ENCODE measurements at places on chromosomes 11 and 22.

DNA sequence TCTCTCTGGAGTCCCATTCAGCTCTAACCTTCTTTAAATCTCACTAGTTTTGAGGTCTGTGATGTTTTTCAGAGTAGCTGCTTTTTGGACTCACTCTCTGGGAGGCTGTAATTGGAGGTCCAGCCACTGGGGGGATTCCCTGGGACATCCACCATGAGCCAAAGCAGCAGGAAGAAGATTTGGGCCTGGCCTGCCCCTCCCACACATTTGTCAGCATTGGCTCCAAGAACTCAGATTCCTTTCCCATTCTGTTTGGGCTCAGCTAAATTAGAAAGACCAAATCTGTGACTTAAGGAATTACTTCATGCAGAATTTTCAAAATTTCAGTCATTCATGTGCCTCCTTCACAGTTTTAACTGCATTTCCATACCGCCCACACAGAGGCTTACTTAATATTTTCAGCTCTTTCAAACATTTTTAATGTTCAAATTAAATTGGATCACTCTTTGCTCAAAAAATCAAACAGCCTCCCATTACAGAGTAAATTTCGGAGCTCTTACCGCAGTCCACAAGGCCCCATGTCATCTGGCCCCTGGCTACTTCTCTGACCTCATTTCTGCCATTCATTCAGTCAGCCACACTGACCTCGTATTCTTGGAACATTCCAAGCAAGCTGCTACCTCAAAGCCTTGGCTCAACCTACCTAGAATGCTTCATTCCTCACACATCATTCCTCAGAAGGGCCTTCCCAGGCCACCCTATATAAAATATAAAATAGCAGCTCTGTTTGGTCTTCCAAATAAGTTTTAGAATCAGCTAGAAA lies 54.5 kb upstream of the RRAS2 start:
- no peak for DNase-seq

DNA sequence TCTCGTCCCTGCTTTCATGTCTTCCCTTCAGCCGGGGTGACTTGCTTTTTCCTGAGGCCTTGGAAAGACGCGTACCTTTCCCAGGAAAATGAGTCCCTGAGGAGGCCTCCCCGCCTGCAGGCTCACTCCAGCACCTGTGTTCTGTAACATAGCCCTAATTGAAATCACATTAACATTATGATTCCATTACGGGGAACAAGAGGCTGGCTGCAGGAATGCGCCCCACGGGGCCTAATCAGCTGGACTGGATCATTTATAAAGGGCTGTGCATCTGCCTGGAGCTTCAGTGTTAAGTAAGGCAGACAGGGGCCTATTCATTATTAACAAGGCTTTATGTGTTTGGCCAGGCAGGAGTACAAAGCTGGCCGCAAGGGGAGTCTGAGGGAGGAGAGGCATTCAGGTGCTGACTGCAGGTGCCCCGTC lies 41.9 kb upstream of the TSPAN18 start:
- DNase-seq, result no peak

- no peak for DNase-seq
These were observed 92.5 kb downstream of the TMPRSS5 start for GRCh38 chr11:113613619-113614018.

DNA sequence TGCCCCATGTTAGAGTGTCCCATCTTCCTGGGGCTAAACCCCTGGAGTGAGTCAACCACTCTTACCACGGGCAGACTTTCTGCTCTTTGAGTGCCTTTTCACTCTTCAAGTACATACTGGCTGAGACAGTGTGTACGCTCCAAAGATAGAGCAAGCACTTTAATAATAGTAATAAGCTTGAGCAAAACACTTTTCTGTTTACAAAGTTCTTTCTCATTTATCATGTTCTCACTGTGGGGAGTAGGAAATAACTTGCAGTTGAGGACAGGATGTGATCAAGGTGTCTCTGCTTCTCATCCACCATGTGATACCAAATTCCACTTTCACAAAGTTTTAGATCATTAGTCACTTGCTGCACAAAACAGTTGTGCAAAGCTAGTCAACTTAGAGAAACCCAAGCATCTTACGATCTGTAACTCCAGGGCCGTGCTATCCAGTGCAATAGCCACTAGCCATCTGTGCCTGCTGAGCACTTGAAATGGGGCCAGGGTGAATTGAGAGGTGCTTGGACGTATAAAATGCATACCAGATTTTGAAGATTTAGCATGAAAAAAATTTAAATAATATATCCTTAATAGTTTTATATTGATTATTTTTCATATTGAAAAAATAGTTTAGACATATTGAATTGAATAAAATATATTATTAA lies 135.3 kb downstream of the KIF18A start:
- no peak for DNase-seq

- no peak for DNase-seq
These were observed 12.2 kb upstream of the RHOD start for GRCh38 chr11:67044496-67044895.

DNA sequence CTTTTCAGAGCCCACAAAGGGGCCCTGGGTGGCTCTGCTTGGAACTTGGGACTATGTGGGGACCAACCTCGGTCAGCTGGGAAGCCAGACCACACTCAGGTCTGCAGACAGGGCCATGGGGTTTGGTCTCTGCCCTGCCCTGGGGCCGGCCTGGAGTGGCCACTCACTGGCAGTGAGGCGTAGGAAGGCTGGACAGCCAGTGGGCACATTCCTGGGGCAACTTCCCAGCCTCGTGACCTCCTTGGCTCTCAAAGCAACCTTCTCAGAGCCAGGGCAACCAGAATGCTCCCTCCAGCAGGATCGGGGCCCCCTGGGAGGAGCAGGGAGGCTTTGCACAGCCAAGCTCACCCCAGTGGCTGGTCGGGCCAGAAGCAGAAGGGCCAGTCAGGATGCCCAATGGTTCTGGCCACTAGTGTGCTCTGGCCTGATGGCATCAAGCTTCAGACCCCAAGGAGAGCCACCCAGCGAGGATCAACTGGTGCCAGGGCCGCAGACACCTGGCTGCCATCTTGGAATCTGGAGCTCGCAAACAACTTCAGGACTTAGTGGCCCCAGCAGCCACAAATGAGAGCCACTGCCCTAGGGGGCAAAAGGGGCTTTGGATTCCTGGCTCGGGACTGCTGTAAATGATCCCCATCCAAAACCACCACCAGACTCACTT lies 87.1 kb downstream of the MYEOV start:
- no peak for DNase-seq

- DNase-seq, result no peak
These were observed 18.0 kb downstream of the PTDSS2 start for GRCh38 chr11:468036-468435.

DNA sequence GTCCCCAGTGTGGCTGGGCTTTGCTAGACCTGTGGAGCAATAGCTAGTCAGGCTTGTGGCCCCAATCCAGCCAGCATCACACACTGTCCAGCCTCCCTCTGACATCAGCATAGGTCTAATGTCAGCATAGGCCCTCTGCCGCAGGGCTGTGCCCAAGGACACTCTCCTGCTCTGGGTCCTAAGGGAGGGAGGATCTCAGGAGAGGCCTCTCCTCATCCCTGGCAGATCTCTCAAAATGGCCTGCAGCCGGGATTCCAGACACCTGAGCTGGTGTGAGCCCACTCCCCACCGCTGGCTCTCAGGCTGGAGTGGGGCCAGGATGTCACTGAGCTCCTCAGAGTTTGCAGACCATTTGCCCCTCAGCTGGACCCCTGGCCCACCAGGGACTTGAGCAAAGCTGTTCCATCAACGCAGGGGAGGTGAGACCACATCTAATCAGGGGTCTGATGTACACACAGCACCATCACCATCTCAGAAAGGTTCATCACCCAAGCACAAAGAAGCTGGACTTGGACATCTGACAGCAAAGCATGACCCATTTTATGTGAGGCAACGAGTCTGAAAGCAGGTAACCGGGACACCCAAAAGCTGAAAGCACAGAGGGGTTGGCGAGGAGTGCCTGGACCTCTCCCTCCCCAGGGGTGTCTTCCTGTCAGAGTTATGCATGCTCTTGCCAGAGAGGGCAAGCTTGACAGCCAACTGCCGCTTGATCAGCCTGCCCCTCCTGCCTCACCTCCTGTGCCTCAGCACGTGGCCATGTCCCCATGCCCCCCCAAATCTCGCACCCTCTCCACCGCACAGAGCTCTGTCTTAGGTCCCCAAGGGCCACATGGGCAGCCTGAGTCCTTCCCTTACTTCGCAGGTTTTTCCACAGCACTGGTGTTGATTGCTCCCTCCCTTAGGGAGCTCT lies 69.7 kb upstream of the SEPTIN5 start:
- no peak for DNase-seq

GRCh38 chr22:40826984-40827741 lies 8.0 kb upstream of the SLC25A17 start:
- no peak for DNase-seq

DNA sequence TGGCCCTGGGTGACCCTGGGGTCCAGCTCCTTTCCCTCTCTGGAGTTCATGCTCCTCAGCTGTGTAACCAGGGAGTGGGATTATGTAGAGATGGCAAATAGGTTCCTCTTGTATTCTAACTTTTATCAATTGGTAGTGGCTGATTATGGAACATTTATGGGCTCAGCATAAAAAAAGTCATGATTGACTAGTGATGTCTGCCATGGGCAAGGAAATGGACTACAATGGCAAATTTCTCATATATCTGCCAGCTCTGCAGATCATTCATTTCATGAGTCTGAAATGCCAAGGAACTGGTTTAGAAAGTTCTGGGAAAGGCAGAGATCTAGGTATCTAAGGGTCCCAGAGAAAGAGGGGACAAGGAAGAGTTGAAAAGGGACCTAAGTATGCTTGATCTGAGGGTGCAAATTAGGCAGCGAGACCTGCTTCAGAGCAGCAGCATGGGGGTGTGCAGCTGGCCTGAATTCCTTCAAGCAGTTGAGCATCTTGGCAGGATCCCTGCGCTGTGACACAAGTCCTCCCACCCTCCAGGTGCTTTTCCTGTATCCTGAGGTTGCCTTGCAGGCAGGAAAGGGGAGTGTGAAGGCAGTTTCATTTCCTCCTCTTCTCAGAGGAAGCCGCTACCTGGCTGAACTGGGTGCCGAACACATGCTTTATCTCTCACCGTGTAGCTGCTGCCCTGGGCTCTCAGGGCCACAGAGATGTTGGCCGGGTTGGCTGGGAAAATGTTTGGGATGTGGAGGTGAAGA lies 10.4 kb downstream of the SLC15A3 start:
- no peak for DNase-seq

GRCh38 chr11:79694368-79694767 lies 253.5 kb upstream of the TENM4 start:
- no peak for DNase-seq

GRCh38 chr22:40764763-40765441 lies 54.2 kb downstream of the SLC25A17 start:
- DNase-seq, result no peak

DNA sequence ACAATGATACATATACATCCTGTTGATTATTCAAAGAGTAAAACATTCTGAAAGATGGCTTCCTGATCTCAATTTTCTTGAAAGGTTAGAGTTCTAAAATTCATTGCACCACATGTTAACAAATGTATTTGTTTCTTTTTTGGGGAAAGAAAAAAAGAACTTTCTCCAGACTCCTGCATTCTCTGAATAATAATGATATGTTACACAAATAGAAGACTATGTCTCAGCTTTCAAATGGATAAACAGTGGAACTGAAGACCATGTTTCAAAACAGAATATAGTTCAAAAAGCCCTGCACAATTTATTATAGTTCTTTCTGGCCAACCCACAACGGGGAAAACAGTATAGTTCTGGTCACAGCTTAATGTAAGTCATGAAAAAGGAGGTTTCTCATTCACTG lies 277.0 kb downstream of the SBF2 start:
- no peak for DNase-seq

DNA sequence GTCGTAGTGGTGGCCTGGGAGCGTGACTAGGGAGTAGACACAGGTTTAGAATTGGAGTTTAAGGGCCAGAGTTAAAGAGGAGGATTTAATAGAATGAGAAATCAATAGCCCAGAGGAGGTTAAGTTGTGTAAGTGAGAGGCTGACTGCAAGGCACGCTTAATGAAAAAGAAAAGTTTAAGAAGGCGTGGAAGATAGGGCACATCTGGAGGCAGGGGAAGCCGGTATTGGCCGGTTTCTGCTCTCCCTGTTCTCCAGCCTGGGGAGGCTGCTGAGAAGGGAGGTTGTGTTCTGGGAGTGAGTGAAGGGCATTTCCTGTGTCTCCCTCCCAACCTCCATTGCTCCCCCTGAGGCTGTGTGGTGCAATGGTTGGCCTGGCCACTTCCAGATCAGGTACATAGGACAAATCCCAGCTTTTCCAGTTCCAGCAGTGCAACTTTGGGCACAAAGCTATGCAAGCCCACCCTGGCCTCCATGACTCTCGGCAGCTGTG lies 6.3 kb downstream of the GRIK4 start:
- DNase-seq, result no peak

DNA sequence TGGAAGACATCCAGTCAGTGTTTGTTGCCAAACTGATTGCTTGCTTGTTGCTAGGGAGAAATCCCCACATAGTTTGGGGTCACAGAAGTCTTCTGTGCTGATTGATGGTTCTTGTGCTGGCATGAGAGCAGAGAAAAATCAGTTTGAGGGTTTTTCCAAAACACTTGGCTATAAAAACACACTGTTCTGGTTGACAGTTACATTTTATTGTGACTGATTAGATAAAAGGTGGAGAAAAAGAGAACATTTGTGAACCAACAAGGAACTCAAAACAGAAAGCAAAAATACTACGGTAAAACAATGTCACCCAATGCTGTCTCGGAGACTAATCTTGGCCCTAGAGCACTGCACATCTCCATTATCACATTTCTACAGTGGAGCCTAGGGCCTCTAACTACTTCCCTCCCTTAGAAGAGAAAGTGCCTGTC lies 14.4 kb upstream of the EIF4G2 start:
- no peak for DNase-seq

DNA sequence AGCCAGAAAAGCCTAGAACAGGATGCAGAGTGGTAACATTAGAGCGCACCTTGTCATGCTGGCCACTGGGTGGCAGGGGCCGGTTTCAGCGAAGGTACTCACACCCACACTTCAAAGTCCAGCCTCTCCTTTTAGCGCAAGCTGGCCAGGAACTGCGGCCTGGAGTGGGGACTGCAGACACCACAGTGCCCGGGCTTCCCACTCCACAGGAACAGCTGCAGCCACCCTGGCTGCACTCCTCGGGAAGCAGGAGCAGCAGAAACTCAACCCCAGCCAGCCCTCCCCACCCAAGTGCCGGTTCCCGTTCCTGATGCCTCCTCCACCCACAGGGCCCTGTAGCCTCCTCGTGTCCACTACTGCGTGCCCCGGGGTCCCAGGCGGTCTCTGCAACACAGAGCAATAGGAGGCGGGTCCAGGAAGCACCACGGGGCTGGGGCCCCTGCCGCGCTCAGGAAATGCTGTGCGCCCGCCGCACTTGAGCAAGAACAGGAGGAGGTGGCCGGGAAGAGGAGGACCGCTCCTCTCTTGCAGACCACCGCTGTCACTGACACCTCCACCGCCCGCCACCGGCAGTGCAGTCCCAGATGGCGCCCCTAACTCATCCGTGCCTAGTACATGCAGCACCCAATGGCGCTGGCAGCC lies 2.2 kb downstream of the RFPL2 start:
- DNase-seq, result peak; percentile 28

GRCh38 chr22:30390974-30391691 lies 3.9 kb upstream of the RNF215 start:
- peak; percentile 82 for DNase-seq

- no peak for DNase-seq
These were observed 564.2 kb upstream of the ANO5 start for GRCh38 chr11:21628641-21629040.

GRCh38 chr11:109991835-109992234 lies 101.4 kb upstream of the ZC3H12C start:
- DNase-seq, result no peak

- no peak for DNase-seq
These were observed 8.1 kb downstream of the SMIM38 start for GRCh38 chr11:69163842-69164241.

GRCh38 chr11:70854201-70854600 lies 398.2 kb downstream of the SHANK2 start:
- no peak for DNase-seq
